ENCODE measurements at places on chromosomes 11 and 22.

- DNase-seq = no peak
Observed at GRCh38 chr11:13169709-13170108, 107.9 kb upstream of the BMAL1 start.

GRCh38 chr11:66336234-66337102 is at the start of gene RIN1:
RIN1 (minus strand) TSS chr11:66336434; CDS start chr11:66336402, 32 bp downstream.
- DNase-seq = peak; percentile 39

- DNase-seq = no peak
Observed at GRCh38 chr11:127308291-127308690, 307.7 kb upstream of the KIRREL3 start.

DNA sequence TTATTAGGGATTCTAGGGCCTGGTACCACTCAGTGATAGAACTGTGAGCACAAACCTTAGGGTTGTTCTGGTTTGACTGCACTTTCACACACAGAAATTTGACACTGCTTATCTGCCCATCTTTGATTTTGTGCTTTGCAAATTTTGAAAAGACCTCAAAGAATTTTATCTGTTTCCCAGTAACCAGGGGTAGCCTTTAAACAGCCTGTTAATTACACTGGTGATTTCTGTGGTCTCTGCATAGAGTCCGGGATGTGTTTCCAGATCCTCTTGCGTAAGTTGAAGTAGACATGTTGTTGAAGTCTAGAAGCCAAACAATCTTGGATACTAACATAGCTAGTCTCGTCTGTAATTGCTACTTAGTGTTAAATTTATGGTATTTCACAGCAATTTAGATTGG is 75.3 kb downstream of the C22orf31 start:
- no peak for DNase-seq

DNA sequence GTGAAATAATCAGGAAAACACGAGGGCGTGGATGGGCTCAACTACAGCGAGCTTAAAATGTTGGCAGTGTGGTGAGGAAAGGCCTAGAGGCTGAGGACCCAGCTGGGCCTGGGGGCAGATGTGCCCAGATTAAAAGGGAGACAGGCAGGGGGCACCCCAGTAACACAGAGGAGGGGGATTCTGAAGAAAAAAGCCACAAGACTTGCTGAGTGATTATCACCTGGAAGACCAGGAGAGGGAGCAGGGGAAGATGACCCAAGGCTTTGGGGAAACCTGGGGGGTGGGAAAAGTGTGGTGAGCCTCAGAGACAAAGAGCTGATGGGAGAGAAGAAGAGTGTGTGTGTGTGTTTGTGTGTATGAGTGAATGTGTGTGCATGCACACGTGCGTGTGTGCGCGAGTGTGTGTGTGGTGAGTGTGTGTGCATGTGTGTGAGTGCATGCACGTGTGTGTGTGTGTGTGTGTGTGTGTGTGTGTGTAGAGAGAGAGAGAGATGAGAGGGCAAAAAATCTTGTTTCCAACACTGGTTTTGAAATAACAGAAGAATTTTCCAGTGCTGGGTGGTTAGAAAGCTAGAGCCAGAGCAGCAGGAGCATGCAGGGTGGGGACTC is 500.5 kb downstream of the BUD13 start:
- DNase-seq = no peak
